CD4-positive, alpha-beta memory T cell (primary cell): ENCODE measurements at places on chromosomes 6 and 20. TPM values are rescaled to one million over a fixed set of nuclear protein-coding genes. Genes with fewer than 3 reads are reported as not detected.

DNA sequence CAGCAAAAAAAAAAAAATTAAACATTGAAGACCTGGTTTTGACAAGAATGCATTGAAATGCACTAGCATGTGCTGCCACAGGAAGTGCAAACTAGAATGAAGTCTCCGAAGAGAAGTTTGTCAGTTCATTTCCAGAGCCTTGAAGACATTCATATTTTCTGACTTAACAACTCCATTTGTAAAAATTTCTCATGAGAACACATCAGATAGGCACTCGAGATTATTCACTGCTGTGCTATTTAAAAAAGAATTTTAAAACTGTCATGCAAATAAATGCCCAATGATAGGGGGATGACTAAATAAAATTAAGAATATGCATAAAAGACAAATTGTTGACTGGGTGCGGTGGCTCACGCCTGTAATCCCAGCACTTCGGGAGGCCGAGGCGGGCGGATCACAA lies 394.6 kb upstream of the JARID2 start:
- no peak for DNase-seq

DNA sequence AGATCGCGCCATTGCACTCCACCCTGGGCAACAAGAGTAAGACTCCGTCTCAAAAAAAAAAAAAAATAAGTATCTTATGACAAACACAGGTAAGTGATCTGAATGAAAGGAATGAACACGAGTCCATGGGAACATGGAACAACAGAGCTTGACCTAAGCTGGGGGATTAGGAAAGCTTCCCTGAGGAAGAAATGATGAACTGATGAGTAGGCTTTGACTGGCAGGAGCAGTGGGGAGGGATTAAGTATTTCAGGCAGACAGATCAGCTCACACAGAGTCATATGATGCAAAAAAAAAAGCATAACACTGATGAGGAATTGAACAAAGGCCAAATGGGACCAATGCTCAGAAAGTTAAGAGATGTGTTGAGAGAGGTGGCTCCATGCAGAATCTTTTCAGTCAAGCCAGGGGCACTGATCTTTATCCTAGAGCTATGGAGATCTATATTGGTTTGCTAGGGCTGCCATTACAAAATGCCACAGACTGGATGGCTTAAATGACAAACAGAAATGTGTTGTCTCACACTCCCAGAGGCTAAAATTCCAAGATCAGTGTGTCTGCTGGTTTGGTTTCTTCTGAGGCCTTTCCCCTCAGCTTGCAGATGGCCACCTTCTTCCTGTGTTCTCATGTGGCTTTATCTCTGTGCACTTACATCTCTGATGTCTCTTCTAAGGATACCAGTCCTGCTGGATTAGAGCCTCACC lies 85.6 kb downstream of the ANKRD6 start:
- no peak for DNase-seq

GRCh38 chr20:43409577-43409913 lies 48.2 kb upstream of the SRSF6 start:
- no peak for DNase-seq

GRCh38 chr20:18678549-18679419 lies 90.9 kb downstream of the DTD1 start:
- peak; percentile 15 for DNase-seq

Gene MOCS3
- total RNA-seq: 8.8 TPM

DNA sequence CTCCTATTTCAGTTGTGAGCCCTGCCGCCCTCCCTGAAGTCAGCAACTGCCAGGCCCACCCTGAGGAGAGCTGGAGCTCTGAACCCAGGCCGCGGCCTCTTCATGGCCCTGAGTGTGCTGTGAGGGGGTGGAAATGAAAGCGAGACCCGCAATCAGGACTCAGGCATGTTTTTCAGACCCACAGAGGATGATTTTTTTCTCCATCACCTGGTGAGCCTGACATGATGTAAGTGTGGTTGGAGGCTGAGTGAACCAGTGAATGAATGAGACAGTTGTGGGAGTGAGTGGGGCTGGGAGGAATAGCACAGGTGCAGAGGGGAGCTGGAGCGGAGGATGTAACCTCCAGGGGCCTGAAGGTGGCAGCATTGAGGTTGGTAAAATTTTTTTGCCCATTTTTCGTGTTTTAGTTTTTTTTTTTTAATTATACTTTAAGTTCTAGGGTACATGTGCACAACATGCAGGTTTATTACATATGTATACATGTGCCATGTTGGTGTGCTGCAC lies 18.3 kb downstream of the RAET1L start:
- DNase-seq: peak; percentile 46

DNA sequence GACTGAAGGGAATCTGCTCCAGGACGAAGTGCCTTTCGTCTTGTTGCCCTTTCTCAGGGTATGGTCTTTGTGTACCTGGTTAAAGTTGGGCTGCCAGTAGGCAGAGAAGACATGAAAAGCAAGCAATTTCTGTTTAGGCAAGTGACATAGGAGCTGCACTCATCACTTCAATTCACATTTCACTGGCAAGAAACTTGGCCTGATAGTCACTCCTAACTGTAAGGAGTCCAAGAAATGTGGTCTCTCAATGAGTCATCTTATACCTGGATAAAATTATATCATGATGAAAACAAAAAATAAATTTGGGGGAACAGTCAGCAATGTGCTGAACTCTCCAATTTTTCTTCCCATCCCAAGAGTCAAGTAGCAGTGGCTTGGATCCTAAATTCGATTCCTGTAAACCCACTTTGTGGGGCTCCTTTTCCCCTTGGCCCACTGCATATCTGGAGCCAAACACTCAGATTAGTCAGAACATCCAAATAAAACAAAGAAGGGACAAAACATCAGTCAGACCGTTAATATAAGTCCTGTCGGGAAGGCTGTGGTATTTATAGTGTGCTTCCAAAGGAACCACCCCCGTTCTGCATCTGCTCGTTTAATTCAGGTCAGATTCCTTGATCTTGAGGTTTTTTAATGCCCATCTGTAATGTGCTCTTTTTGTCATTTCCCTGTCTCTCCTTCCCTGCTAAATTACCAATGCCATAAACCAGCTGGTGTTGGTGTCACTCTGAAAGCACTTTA lies 5.0 kb upstream of the GABRR1 start:
- DNase-seq: no peak

- no peak for DNase-seq
Measured at GRCh38 chr6:2919886-2920285, 16.8 kb upstream of the SERPINB9 start.

Gene SIGLEC1
- 0.32 TPM for total RNA-seq

DNA sequence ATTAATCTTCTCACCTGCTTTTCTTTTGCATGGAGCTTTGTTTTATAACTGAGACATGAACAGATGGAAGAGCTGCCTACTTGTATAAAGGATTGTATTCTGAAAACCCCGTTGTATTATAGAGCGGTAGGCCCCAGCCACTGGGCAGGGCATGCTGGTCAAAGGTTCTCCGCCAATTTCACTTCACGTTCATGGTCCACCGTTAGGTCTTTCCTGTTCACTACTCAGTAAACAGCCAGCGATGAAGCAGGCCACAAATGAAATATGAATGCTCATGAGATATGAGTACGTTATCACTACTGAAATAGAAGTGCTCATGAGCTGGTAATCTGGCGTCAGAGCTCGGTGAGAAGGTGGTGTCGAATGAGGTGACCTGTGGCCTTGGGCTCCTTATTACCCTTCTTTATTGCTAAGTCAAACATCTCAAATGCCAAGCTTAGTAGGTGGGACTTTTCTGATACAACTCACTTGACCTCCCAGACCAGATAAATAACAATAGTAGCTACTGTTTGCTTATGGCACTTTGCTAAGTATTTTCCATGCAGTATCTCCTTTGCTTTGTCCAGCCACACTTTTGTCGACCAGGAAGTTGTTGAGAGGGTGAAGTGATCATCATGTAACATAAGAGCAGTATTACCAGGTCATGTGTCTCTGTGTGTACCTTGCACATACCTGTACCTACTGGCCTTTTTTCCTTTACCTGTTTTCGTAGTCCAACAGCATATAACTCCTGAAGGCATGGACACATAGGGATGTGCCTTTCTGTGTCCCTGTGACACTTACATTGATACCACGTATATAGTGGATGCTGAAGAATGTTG lies 16.7 kb downstream of the EDN3 start:
- DNase-seq: no peak

DNA sequence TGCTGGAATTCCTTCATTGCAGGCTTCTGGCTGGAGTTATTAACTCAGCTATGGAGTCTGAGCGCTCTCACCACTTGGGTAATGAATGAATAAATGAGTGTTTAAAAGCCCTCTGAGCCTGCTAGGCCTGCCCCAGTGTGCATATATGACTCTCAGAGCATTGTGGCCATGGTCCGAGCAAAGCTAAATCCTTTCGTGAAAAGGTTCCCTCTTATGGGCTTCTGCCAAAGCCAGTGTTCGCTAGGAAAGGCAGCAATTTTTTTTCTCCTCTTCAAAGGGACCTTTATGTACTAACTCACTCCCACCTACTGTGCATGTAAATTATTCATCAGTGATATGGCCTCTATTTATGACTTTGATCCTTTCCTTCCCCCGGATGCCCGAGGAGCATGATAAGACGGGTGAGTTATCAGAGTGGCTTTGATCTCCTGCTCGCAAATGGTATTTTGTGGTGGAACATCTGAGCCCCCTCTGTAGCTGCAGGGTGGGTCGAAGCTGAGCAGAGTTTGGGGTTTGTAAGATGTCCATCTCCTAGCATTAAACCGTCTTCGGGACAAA lies 88.6 kb downstream of the LINC00237 start:
- no peak for DNase-seq

DNA sequence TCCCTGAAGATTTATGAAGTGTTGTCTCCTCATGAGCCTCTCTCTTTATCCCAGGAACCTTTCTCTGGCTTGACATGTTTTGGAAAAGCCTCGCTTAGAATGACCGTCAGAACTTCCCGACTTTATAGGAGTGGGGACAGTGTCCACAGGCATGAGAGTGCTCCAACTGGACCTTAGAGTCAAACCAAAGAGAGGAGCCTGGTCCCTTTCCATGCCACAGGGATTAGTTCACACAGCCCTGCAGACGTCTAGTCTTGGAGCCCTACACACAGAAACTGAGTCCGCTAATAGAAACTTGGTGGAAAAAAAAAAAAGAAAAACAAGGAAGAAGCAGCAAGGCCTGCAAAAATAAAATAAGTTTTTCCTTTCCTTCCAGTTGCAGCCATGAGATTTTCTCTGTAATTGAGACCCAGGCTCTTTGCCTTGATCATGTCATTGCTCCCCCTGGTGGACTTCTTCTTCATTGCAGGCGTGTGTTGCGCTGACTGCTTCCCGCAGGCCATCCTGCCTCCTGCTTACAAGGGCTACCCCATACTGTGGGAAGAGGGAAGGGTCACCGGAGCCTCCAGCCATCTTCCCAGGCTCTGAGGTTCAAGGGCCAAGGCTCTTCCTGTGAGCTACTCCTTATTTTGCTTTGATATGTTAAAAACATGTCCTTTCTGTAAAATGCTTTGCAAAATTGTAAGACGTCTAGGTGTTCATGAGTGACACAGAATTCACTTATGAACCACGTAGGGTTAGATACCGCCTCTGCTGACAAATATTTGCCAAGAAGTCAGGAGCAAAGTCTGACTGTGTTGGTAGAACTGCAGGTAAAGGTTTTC lies 201.0 kb downstream of the UST start:
- DNase-seq: peak; percentile 70

Gene FABP7
- total RNA-seq: not detected

- no peak for DNase-seq
Measured at GRCh38 chr6:408599-409102, 17.1 kb downstream of the IRF4 start.

- DNase-seq: no peak
Measured at GRCh38 chr20:37123441-37123840, 27.6 kb upstream of the RBL1 start.

DNA sequence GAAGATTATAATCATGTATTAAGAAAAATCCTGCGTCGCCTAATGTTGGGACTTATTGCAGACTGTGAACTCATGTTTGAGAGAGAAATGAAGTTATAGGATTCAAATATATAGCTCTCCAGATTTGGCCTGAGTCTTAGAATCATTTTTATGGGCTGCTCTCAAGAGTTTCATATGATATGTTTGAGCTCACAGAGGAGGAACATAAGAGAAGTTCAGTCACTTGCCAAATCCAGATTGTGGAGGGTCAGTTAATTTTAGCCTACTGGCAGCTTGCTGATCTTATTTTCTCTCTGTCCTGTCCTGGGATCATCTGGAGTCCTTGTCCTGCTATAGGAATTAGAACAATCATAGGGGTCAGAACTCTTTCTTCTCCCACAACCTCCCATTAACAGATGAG lies 186.1 kb upstream of the SUPT3H start:
- no peak for DNase-seq

GRCh38 chr6:126047648-126048047 lies 61.3 kb downstream of the TRMT11 start:
- DNase-seq: no peak

- peak; percentile 55 for DNase-seq
Measured at GRCh38 chr6:147204060-147204785, at the start of gene STXBP5. TSS of gene STXBP5 (plus strand) at chr6:147204417. CDS start at chr6:147204533, 116 bp downstream.

- no peak for DNase-seq
Measured at GRCh38 chr6:57432919-57433684, 115.7 kb downstream of the PRIM2 start.

DNA sequence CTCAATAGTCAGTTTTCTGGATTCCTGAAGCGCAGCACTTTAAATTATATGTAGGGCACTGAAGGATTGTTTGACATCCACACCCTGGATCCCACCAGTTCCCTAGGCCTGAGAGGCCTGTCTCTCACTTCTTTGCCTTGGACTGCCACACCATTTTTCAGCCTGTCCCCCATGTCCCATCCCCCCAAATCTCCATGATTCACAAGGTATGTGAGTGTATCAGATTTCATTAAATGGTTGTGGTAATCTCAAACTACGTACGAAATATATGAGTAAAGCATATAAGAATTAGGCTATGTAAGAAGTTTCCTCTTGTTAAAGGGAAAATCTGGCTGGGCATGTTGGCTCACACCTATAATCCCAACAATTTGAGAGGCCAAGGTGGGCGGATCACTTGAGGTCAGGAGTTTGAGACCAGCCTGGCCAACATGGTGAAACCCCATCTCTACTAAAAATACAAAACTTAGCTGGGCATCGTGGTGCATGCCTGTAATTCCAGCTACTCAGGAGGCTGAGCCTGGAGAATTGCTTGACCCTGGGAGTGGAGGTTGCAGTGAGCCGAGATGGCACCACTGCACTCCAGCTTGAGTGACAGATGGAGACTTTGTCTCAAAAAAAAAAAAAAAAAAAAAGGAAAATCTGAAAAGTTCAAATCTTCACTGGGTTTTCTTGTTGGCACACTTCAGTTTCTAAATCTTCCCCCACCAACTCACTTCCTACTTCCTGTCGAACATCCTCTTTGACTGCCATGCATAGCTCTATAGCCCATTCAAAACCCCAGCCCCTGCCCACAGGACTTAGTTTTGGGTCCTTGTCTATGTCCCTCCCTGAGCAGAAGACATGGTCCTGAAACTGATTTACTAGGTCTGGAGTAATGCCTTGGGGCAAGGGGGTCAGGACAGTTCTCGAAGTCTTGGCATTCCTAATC lies 97.3 kb upstream of the SHLD1 start:
- no peak for DNase-seq
